ENCODE measurements at places on chromosomes 6 and 20.

- DNase-seq = no peak
Measured at GRCh38 chr20:24979036-24979960, 13.3 kb downstream of the APMAP start.

DNA sequence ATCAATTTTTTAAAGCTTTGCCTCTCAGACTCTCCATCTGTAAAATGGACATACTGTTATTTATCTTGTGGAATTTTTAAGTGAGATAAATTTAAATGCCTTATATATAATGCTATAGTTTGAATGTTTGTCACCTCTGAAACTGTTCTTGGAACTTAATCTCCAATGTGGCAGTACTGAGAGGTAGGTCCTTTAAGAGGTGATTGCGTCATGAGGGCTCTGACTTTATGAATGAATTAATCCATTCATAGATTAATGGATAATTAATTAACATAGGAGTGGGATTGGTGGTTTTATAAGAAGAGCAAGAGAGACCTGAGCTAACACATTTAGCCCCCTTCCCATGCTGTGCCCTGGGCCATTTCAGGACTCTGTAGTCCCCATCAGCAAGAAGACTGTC, 326.3 kb upstream of the TSHZ2 start:
- no peak for DNase-seq

- DNase-seq = no peak
Measured at GRCh38 chr6:125668071-125668470, 81.4 kb upstream of the HEY2 start.

- no peak for DNase-seq
Measured at GRCh38 chr6:117157448-117157847, 107.9 kb upstream of the VGLL2 start.

- no peak for DNase-seq
Measured at GRCh38 chr6:35483490-35483889, 13.4 kb downstream of the TEAD3 start.

DNA sequence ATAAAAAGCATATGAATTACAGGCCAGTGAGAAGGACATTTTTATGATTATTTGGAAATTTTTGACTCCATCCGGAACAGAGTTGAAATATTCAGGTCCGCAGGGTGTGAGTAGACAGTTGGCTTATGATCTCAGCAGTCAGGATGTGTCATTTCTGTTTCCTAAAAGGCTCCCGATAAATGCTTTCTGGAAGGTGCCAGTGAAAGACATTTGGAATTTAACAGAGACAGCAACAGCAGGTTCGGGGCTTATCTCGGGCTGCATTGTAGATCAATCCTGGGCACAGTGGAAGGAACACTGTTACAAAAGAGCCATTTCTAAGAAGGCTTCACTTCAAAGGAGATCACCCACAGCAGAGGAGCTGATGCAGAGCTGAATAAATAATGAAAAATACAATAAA, 934.4 kb downstream of the KIF16B start:
- DNase-seq = no peak

DNA sequence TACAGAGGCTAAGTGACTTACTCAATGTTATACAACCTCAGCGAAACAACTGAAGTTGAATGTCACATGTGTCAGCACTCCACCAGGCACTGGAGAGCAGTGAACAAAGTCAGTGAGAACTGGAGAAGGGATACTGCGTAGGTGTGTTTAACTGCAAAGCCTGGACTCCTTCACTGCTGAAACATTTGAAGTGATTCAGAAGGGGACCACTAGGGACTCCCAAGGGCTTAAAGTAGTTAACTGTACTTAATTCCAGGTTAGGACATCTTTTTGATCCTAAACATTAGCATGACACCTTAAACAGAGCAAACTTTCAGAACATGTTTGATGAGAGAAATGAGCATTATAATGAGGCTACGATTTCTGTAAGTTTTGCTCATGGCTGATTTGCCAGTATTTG, 45.0 kb upstream of the ZBTB24 start:
- DNase-seq = peak; percentile 21

DNA sequence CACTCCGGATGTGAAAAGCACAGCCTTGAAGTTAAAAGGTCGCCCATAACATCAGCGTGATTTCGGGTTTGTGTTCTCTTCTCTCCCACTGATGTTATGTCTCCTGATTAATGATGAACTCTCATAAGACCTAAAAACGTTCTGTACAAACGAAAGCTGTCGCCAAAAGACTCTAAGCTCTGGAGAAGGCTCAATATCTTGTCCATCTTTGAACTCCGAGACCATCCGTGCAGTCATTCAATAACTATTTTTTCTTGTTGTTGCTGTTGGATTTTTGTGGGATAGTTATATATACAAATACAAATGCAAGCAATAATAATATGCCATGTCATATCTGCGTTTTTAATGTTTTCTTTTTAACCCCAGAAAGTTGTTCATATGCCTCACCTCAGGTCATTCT, 291.8 kb upstream of the MARCKS start:
- DNase-seq = no peak

- DNase-seq = peak; percentile 34
Measured at GRCh38 chr6:2766767-2767656, 1.8 kb downstream of the WRNIP1 start.

DNA sequence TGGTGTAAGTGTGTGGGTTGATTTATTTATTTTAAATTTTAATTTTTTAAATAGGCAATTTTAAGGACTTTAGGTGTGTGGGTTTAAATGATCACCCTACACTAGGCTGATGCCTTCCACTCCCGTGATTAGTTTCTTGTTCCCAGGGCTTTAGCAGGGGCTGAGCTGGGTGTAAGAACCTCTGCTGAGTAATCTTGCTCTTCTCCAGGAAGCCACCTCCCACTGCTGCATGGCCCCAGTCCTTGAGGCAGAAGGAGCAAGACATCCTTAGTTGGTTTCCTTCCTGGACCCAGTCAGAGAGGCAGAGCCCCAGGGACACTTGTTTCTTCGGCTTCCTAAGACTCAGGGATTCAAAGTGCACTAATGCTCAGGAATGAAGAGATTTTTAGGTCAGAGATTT, 19.8 kb upstream of the CDC5L start:
- no peak for DNase-seq

DNA sequence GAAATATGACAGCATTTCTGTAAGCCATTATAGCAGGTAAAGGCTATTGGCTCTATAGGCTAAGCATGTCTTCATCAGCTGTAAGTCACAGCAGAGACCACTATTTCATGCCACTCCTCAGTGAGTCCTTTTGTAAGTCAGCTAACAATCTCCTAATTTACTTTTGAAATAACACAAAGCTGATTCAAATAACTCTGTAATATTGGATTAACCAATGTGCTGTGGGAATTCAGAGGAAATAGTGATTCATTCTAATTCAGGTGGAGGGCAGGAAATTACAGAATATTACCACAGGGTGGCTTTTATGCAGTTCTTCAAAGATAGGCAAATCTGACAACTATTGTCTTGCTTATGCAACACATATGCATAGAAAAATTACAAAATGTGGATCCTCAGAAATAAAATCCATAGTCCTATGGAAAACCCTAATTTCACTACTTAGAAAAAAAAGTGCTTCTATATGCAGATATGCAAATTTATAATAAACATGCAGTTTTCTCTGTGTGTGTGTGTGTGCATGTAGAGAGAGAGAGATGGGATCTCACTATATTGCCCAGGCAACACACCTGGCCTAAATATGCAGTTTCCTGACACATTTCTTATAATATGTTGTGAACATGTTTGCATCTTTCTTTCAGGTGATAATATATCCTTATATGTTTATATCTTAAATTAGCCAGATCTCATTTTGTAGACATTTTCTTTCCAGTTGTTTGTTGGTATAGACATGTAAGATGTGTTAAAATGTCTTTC, 4.8 kb upstream of the SMIM28 start:
- DNase-seq = no peak

GRCh38 chr6:124866040-124866439, 96.2 kb upstream of the RNF217 start:
- no peak for DNase-seq

DNA sequence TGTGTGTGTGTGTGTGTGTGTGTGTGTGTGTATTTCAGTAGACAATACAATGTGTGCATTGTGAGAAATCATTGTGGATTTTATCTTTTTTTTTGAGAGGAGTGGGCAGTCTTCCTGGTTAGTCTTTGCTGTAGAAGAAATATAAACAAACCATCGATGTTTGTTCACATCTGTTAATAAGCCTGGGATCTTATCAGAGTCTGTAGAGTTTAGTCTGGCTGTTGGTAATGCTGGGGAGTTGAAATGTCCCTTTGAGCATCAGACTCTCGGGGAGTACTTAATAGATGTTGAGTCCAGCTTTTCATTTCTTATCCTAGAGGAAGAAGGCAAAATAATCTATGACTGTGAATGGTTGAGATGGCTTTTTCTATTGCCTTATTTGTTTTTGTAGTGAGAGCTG, 96.6 kb upstream of the SUPT3H start:
- DNase-seq = peak; percentile 17

- DNase-seq = no peak
Measured at GRCh38 chr20:50191065-50191543, 474 bp downstream of the CEBPB start.

- DNase-seq = peak; percentile 46
Measured at GRCh38 chr6:30841644-30842504, 42.4 kb upstream of the DDR1 start.

GRCh38 chr20:64168381-64169090, 4.3 kb downstream of the MYT1 start:
- no peak for DNase-seq

GRCh38 chr20:25022680-25023079, 30.1 kb upstream of the APMAP start:
- DNase-seq = no peak

DNA sequence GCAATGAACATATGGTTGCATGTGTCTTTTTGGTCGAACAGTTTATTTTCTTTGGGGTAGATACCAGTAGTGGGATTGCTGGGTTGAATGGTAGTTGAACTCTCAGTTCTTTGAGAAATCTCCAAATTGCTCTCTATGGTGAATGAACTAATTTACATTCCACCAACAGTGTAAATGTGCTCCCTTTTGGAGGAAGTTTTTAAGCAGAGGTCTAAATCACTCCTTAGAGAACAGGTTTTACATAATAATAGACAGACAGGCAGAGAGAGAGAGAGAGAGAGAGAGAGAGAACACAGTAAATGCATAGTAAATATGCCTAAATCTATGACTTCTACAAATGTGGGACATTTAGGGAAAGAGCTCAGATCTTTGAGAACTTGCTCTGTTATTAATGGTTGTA, 37.6 kb downstream of the GRM1 start:
- no peak for DNase-seq

GRCh38 chr6:27957516-27957915, 475 bp downstream of the OR2B6 start:
- no peak for DNase-seq

DNA sequence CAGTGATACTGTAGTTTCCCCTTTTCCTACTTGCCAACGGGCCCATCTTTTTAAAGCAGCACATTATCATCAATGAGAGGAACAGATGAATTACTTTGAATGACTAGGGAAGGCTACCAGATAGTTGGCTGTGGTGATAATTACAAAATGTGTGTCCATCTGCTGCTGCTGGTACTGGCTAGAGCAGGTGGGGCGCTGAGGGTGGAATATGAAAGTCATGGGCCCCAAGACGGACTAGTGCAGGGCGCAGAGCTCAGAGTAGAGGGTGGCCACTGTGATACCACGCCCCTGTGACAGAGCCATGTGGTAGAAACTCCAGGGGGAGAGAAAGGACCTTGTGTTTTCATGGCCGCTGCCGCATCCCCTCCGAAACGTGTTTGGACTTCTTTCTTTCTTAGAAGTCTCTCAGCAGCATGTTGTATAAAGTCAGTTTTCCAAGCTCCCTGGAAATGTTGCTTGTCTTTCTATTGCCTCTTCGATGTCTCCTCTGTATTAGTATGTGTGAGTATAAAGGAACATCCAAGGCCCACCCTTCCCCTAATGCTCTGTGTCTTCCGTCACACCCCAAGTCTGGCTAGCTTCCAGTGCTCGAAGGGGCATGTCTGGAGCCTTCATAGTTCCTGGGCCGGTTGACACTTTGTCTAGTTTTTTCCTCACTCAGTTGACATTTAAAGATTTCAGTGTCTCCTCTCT, 88.1 kb downstream of the PPP1R14C start:
- DNase-seq = no peak

GRCh38 chr6:35191889-35192288, 21.9 kb upstream of the SCUBE3 start:
- no peak for DNase-seq

DNA sequence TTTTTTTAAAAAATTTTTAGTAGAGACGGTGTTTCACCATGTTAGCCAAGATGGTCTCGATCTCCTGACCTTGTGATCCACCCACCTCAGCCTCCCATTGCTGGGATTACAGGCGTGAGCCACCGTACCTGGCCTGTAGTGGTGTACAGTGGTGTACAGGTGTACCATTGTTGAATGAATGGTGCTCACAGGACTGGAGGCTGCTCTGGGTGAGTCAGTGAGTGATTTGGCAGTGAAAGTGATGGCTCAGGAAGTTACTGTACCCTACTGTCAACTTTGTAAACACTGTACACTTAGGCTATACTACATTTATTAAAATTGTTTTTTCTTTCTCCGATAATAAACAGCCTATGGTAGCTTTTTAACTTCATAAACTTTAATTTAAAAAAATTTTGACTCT, 122.8 kb upstream of the EEF1E1 start:
- DNase-seq = no peak

GRCh38 chr6:46530896-46531295, 39.6 kb upstream of the RCAN2 start:
- no peak for DNase-seq

DNA sequence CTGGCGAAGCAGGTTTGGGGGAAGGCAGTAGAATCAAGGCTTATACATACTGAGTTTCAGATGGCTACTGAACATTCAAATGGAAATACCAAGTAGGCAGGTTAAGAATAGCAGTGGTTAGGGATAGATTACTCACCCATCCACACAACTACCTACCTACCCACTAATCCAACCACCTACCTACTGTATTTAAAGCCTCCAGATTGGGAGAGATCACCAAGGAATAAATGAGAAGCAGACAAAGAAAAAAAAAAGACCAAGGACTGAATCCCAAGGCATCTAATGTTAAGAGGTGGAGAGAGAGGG, 68.3 kb upstream of the SMIM29 start:
- no peak for DNase-seq

DNA sequence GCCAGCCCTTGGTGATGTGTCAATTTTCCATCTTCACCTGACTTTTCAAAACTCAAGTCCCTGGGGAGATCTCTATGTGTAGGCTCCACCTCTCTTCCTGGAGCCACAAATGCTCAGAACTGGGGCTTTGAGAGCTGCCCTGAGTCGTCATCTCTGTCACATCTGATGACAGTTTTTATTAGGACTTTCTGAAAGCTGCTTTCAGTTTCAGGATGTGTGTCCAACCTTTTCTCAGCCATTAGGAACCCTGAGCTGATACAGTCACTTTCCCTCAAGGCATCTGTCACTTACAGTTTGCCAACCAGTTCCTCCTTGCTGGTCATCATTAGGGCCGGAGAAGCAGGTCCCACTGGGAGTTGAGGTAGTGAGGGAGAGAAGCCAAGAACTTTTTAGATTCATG, 365.9 kb upstream of the CHD6 start:
- DNase-seq = no peak

GRCh38 chr6:107493158-107494057, 3.5 kb downstream of the SOBP start:
- peak; percentile 61 for DNase-seq

- no peak for DNase-seq
Measured at GRCh38 chr20:62263396-62263795, 25.1 kb downstream of the OSBPL2 start.

All from astrocyte of the hippocampus (primary cell).